ENCODE measurements at places on chromosomes 16 and 17.

GRCh38 chr17:31699281-31699680 is 159.8 kb downstream of the COPRS start:
- DNase-seq = no peak

GRCh38 chr16:29742683-29743275 is 3.0 kb downstream of the C16orf54 start:
- no peak for DNase-seq

GRCh38 chr16:12078405-12079280 is 102.1 kb downstream of the SNX29 start:
- DNase-seq = no peak

GRCh38 chr17:80252871-80253270 is 7.8 kb upstream of the RNF213 start:
- peak; percentile 89 for DNase-seq

GRCh38 chr17:46878055-46878454 is 26.7 kb downstream of the WNT9B start:
- no peak for DNase-seq
